HepG2 (cell line): ENCODE measurements at places on chromosomes 12 and 14. TPM values are rescaled to one million over a fixed set of nuclear protein-coding genes. Genes with fewer than 3 reads are reported as not detected.

DNA sequence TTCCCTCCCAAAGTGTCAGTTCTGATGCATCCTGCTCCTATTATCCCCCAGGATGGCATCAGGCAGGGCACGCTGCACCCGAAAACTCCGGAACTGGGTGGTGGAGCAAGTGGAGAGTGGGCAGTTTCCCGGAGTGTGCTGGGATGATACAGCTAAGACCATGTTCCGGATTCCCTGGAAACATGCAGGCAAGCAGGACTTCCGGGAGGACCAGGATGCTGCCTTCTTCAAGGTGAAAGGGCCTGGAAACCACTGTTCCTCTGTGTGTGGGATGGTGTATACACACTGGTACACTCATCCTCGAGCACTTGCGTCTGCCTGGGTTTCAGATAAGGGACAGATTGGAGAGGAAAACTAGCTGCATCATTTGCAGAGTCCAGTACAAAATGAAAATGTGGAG is 1.0 kb downstream of the IRF9 start:
- no peak for DNase-seq

- peak; percentile 79 for DNase-seq
These were observed at the start of gene ABHD4 for GRCh38 chr14:22598099-22598895. TSS of gene ABHD4 (plus strand) at chr14:22598300. CDS start at chr14:22598307, 7 bp downstream.

DNA sequence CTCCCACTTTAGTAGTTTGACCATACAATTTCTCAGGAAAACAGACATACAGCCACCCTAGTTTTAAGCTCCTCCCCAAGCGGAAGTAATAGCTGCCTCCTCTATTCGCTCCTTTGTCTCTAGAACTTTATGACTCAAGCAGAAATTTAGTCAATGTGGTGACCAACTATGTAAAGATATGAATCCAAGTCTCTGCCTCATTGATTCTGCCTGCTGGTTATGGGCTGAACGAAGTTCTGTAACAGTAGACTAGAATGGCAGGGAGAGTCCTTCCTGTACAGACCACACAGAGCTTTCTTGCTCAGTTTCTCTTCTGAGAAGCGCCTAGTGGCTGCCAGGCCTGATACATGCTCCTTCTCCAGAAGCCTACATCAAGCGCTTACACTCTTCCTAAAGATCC is 19.1 kb downstream of the KICS2 start:
- DNase-seq: no peak

- no peak for DNase-seq
These were observed 33.1 kb downstream of the SEC23A start for GRCh38 chr14:39069923-39070322.

The CCDC63 gene
- not detected in 2 replicates for polyA plus RNA-seq

The HOXC10 gene
- polyA plus RNA-seq: not detected in 2 replicates

The UBR7 gene
- polyA plus RNA-seq: 8.5 and 11.0 TPM in 2 replicates

DNA sequence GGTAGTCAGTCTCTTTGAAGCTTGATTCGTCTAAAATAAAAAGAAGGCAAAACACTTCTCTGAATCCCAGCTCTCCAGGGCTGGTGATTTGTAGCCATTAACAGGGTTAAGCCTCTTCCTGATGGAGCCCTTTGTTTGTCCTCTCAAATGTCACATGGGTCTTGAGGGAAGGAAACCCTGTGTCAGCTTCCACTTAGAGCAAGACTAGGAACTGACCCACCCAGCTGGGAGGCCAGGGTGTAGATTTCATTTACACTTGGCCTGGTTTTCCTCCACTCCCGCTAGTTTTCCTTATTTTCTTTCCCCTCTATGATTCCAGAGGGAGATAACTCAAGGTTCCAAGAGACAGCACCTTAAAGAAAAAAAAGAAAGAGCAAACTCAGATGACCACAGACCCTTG is 230.5 kb upstream of the EGLN3 start:
- DNase-seq: no peak

The LMNTD1 gene
- not detected in 2 replicates for polyA plus RNA-seq
